Pulmonary artery endothelial cell (primary cell): ENCODE measurements at places on chromosomes 5 and 9. TPM values are rescaled to one million over a fixed set of nuclear protein-coding genes. Genes with fewer than 3 reads are reported as not detected.
A peak's percentile ranks its signal among the peaks of the same experiment; 100 is the strongest.

GRCh38 chr5:172786736-172787462, 15.9 kb upstream of the DUSP1 start:
- DNase-seq: no peak

GRCh38 chr9:20872340-20872977, 159.0 kb downstream of the HACD4 start:
- DNase-seq: no peak

- DNase-seq: no peak
These were observed 114.4 kb downstream of the UBE2R2 start for GRCh38 chr9:33931326-33931725.

GRCh38 chr9:127311239-127311741, 46.7 kb downstream of the GARNL3 start:
- peak; percentile 5 for DNase-seq

- DNase-seq: no peak
These were observed 21.8 kb upstream of the RLN1 start for GRCh38 chr9:5361326-5362010.

Gene SPINK5
- 0.26 TPM in 1 of 2 replicates, not detected in the other for total RNA-seq

- no peak for DNase-seq
These were observed 32.6 kb upstream of the ANXA1 start for GRCh38 chr9:73118898-73119554.

DNA sequence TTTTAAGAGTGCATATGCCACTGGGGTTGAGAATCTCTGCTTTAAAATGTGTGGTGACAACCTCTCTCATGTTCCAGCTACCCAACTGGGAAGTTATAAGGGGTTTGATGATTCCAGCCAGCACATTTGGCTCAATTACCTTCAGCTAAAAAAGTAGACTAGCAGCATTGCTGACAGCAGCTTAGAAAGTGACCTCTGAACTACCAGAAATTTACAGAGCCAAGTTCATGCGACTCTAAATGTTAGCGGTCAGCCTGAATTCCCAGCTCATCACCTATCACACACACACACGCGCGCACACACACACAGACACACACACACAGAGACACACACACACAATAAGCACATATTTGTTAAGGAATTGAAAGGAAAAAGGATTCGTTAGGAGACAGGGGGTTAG, 377.5 kb downstream of the TMEM167A start:
- DNase-seq: no peak

Gene ZFR
- 58.4 and 73.6 TPM in 2 replicates for total RNA-seq

DNA sequence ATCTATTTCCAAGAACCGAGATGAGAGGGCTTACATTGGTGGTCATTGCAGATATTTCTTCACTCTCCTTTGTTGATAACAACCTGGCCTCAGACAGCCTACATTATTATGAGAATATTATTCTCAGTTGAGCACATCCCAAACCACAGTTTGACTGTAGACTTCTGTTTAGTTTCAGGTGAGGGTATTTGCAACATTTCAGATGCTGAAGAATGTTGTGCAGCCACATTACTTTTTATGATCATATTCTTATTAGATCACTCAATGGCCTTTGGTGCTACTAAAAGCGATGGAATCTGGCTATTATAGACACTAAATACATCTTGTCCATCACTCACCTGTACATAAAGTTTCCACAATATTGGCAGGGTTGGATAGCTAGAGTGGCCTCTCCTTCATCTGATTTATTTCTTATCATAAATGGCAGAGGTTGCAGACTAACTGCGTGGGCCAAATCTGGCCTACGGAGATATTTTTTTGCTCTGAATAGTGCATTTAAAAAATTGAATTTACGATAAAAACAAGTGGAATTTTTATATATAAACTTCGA, 26.2 kb upstream of the RICTOR start:
- no peak for DNase-seq

GRCh38 chr5:160452795-160453194, 31.1 kb downstream of the PTTG1 start:
- DNase-seq: no peak

Gene PCDHB9
- total RNA-seq: 0.04 and 0.07 TPM in 2 replicates

Gene CTNND2
- total RNA-seq: not detected in 2 replicates

- DNase-seq: no peak
These were observed 110.2 kb upstream of the MAMDC2 start for GRCh38 chr9:69933445-69933844.

GRCh38 chr9:36470643-36471290, 70.7 kb upstream of the RNF38 start:
- DNase-seq: no peak

- no peak for DNase-seq
These were observed 123.2 kb upstream of the OTULINL start for GRCh38 chr5:14458414-14458813.
